ENCODE measurements at places on chromosomes 12 and 14.

- DNase-seq: no peak
Observed at GRCh38 chr12:26276709-26277108, 81.3 kb downstream of the SSPN start.

- peak; percentile 86 for DNase-seq
Observed at GRCh38 chr14:93430315-93431035, at the start of gene UNC79. TSS of gene UNC79 (plus strand) at chr14:93430939. CDS start at chr14:93431030, 91 bp downstream.

- no peak for DNase-seq
Observed at GRCh38 chr12:110256780-110257431, 24.1 kb upstream of the ATP2A2 start.

DNA sequence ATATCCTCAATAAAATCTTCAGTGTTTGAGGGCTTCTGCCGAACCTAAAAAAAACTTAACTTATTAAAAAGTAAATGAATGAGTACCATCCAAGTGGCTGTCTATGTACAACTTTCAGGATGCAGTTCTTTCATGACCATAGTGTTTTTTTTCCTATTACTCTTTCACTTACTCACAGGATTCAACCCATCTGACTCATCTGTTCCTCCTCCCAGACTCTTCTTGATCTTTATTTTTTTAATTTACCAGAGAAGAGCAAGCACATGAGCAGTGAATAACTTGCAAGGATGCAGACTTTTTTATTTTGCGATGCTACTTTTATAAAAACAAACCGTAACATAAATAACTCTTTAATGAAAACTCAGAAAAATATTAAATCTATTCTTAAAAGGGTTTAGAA lies 24.5 kb downstream of the RECQL start:
- DNase-seq: no peak

DNA sequence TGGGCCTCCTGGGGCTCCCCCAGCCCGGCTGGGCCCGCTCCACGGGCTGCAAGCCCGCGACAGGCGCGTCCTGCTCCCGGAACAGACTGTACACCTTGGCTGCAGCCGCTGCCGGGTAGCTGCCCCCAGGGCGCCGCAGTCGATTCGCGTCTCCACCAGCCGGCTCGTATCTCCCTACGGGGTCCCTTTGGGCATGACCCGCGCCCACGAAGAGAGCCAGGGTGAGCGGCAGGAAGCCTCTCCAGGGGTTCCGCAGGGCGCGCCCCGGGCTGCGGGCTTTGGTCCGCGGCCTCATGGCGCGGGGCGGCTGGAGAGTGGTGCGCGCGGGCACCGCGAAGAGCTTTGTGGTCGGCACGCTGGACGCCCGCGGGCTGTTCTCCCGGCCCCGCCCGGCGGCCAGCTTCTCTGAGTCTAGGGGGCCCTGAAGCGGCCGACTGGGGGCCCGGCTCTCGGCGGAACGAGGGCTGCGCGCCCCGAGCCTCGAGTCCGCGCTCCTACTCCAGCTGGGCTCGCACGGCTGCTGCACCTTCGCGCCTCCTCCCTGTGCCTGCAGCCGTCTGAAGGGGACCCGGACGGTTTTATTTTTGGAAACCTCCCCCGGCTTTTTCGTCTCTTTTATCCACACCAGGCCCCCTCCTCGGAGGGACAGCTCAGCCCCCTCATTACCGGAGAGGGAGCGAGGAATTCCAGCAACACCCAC lies at the start of gene LTBP2:
Gene LTBP2 (minus strand): TSS at position 588 of the 700 bp plus-strand sequence. CDS start 293 bp downstream, at position 295.
- DNase-seq: peak; percentile 65

DNA sequence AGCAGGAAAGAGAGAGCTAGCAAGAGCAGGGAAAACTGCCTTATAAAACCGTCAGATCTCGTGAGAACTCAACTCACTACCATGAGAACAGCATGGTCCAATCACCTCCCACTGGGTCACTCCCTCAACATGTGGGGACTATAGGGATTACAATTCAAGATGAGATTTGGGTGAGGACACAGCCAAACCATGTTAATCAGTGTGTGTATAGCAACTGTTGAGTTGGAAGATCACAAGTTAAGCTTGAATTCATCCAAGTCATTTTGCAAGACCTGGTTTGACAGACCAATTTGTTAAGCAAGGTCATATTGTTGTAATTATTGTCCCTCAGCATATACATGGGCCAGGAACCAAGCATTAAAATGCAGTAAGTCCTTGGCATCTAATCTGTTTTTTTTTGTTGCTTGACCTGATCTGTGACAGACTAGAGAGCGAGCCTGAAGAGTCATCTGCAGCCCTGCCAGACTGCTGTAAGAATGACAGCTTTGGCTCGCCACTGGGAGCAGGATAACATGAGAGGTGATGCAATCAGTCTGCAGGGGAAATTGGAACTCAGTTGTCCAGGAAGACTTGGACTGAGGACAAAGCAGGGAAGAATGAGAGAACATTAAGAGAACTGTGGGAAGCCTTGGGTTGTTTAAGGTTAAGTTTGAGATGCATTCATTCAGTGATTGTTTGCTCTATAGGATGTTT lies 297.6 kb upstream of the SEL1L start:
- no peak for DNase-seq

DNA sequence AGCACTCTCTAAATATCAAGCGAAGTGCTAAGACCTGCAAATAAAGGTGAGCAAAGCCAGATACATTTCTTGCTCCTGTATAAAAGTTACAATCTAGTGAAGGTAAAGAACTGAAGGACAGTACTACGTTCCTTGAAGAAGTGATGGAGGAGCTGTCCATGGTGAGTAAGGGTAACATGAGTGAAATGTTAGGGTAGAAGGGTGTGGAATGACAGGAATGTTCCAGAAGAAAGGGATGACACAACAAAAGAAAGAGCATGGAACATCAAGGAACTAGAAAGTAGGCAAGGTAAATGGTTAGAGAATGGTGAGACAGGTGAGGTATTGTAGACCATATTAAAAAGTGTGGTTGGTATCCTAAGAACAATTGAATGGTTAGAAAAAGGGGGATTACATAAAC lies 272.4 kb downstream of the ACSS3 start:
- DNase-seq: no peak

Measured in D341Med (cell line).